Activated CD4-positive, alpha-beta T cell treated with anti-CD3 and anti-CD28 coated beads, Interleukin-2, amount 10 ng/mL, durations not matched to agents 7 days and 5 days (primary cell): ENCODE measurements at places on chromosomes 4 and X. TPM values are rescaled to one million over a fixed set of nuclear protein-coding genes. Genes with fewer than 3 reads are reported as not detected.

DNA sequence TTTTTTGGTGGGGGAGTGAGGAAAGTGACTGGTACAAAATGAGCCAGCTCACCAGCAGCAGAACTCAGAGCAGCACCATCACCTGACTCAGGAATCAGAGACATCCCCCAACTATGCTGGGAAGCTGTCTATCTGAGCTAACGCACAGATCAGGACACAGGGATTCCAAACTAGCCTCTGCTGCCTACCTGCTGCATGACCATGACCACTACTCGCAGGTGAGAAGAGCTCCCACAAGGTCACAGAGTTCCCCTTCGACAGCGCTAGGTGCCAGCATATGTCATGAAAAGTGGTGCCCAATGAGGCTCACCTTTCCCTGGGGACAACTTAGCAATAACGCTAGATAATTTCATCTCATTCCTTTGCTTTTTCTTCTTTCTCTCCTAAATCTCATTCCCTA lies 662.6 kb upstream of the CPEB2 start:
- DNase-seq: no peak
- H3K27ac ChIP-seq: no peak overlapping the region
- H3K27me3 ChIP-seq: no peaks in the 10 kb centered on the region
- no peaks in the 10 kb centered on the region for H3K36me3 ChIP-seq
- no peaks in the 10 kb centered on the region for H3K4me1 ChIP-seq
- no peak overlapping the region for H3K4me3 ChIP-seq

DNA sequence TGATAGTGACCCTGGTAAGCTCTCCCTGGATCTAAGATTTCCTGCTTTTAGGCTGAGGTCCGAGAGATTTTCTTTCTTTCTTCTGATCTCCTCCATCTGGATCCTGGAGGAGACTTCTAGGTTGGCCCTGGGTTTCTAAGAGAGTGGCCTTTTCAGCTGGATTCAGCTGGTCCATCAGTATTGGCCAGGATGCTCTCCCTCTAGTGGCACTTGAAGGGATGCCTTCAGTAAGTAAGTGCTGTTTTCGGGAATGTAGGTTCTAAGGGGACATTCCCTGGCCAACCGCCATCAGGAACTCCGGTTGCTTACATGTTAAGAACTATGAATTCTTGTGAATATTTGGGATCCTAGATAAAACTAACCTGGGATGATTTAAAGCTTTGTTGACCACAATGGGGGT lies 56.9 kb downstream of the SERTM2 start:
- H3K36me3 ChIP-seq: no peaks in the 10 kb centered on the region
- no peak for DNase-seq
- no peaks in the 10 kb centered on the region for H3K27me3 ChIP-seq
- no peak overlapping the region for H3K27ac ChIP-seq

DNA sequence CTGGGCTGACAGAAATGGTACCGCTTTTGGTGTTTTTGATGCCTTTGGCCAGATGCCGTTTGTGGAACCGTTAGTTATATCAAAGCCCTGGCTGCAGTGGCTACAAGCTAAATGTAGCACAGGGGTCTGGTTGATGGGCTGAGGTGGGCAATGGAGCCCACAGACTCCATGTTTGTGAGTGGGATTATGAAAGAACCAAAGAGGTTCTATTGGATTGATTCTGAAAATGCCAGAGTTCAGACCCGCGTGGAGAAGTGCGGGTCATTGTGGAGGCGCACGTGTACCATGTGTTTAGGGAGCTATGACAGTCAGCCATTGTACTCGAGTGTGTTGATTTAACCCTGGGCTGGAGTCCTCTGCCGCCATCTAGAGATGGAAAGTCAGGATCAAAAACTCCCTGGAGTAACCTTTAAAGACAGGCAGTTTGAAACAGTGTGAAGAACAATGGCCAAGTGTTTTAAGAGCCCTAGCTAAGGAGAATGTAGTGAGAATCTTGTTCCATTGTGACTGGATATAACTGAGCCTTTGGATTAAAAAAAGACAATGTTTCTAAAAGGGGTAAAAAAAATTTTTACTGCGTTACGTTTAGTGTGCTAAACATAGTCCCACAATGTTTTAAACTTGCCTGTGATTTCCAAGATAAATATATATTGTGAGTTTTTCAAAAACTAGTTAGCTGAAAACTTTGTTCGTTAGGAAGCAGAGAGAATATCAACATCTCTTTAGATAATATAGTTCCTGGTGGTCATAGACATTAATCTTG lies 12.7 kb downstream of the ART3 start:
- H3K27ac ChIP-seq: no peak overlapping the region
- peaks cover 5% of the 10 kb centered on the region for H3K4me1 ChIP-seq
- peak; percentile 7 for DNase-seq
- peaks cover 1% of the 10 kb centered on the region for H3K27me3 ChIP-seq

- H3K4me1 ChIP-seq: peaks cover 2% of the 10 kb centered on the region
- H3K36me3 ChIP-seq: no peaks in the 10 kb centered on the region
- H3K27me3 ChIP-seq: peaks cover 14% of the 10 kb centered on the region
- no peak for DNase-seq
- no peak overlapping the region for H3K4me3 ChIP-seq
- no peak overlapping the region for H3K27ac ChIP-seq
These were observed 58.9 kb downstream of the PLAC1 start for GRCh38 chrX:134599184-134599914.

GRCh38 chr4:13928214-13928613 lies 300.7 kb upstream of the BOD1L1 start:
- no peaks in the 10 kb centered on the region for H3K27me3 ChIP-seq
- H3K27ac ChIP-seq: no peak overlapping the region
- DNase-seq: no peak
- H3K36me3 ChIP-seq: no peaks in the 10 kb centered on the region
- no peaks in the 10 kb centered on the region for H3K4me1 ChIP-seq
- H3K4me3 ChIP-seq: no peak overlapping the region

DNA sequence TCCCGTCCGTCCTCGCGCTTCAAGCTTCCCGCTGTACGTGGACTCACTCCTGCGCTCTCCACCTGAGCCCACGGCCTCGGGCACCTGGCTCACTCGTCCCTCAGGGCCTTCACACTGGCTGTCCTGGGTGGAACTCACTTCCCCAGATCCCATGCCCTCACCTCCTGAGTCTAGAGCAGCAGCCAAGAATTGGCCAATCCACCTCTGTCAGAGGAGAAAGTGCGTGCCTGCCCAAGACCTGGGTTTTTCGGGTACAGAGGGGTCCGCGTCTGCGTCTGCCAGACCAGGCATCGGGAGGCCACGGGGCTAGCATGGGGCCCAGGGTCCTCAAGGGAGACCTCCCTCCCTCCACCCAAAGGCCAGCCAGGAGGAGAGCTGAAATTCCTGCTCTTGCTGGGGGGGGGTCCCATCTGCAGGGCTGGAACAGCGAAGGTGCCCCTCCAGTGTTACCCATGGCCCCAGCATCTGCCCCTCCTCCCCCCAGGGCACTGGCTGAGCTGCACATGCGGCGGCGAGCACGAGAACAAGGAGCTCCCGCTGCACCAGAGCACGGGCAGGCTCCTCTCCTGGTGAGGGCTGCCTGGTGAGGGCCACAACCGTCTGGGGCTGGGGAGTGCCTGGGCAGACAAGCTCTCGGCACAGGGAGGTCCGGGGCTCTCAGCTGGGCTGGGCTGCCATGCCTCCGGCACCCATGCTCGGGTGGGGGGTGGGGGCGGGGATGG lies 47.5 kb downstream of the FAM53A start:
- H3K4me3 ChIP-seq: no peak overlapping the region
- H3K27me3 ChIP-seq: peaks cover 2% of the 10 kb centered on the region
- DNase-seq: no peak
- no peak overlapping the region for H3K27ac ChIP-seq
- no peaks in the 10 kb centered on the region for H3K4me1 ChIP-seq
- no peaks in the 10 kb centered on the region for H3K36me3 ChIP-seq

GRCh38 chr4:132540268-132540667 lies 608.8 kb upstream of the PCDH10 start:
- H3K4me3 ChIP-seq: no peak overlapping the region
- H3K27me3 ChIP-seq: no peaks in the 10 kb centered on the region
- DNase-seq: no peak
- H3K36me3 ChIP-seq: no peaks in the 10 kb centered on the region
- no peak overlapping the region for H3K27ac ChIP-seq

DNA sequence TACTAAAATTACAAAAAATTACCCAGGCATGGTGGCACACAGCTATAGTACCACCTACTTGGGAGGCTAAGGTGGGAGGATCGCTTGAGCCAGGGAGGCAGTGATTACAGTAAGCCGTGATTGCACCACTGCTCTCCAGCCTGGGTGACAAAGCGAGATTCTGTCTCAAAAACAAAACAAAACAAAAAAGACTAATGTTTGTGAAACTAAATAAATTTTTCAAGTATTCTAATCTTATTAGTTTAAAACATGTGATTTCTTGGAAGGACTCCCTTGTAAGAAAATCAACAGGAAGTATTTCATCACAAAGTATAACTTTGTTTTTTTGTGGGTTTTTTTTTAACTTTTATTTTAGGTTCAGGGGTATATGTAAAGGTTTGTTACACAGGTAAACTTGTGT lies 89.6 kb downstream of the EGF start:
- H3K27ac ChIP-seq: peak overlapping the region; percentile 34
- H3K4me1 ChIP-seq: peaks cover 19% of the 10 kb centered on the region
- peaks cover 6% of the 10 kb centered on the region for H3K27me3 ChIP-seq
- H3K4me3 ChIP-seq: no peak overlapping the region

DNA sequence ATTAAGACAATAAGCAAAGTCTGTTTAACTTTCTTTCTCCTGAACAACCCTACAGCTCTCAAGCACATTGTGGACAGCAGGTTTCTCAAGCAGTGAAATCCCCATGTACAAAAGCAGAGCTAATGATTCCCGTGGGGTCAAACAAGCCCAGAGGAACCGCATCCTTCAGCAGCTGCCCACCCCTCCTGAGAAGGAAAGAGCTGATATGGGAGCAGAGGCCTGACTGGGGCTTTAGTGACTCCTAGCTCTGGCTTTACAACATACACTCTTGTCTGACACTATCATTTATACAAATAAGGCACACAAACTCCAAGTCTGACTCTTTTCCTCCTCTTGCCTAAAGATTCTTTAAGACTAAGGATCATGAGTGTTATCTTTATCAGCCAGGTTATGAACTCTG lies 32.8 kb downstream of the HDAC8 start:
- H3K4me1 ChIP-seq: peaks cover 2% of the 10 kb centered on the region
- no peak overlapping the region for H3K4me3 ChIP-seq
- no peak for DNase-seq
- H3K36me3 ChIP-seq: peaks cover 5% of the 10 kb centered on the region
- no peak overlapping the region for H3K27ac ChIP-seq

DNA sequence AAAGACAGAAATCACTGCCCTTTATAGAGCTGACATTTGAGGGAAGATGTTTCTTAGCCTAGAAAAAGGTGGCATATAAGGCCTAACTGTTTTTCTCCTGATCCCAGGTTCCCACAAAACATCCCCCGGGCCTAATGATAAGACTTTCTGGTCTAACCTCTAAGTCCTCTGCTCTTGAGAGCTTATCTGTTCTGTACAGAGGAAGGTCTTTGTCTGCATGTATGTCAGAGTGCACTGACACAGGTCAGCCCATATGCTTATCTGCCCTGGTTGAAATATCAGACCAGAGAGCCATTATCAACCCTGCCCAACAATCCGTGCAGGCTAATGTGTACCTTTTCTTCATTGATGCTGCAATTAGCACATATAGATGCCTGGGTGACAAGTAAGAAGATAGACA lies 76.2 kb downstream of the ARHGEF9 start:
- no peaks in the 10 kb centered on the region for H3K4me1 ChIP-seq
- H3K36me3 ChIP-seq: peaks cover 27% of the 10 kb centered on the region
- no peak for DNase-seq
- H3K27ac ChIP-seq: no peak overlapping the region

DNA sequence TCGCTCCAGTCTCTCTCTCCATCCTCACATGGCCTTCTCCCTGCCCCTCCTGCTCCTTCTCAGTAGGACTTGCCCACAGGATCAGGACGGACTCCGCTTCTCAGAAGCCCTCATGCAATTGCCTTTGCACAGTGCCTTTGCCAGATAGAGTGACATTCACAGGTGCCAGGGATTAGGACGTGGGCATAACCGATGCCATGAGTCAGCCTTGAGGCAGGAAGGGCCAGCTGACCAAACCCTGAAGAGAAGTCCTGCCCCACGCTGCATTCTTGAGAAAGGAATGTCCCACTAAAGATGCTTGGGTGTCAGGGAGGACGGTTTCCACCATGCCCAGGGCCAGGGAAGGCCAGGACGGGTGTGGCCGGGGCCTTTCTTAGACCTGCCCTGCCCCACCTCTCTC lies 6.6 kb upstream of the GRPEL1 start:
- H3K27ac ChIP-seq: no peak overlapping the region
- DNase-seq: no peak
- H3K36me3 ChIP-seq: no peaks in the 10 kb centered on the region
- H3K27me3 ChIP-seq: peaks cover 13% of the 10 kb centered on the region
- H3K4me3 ChIP-seq: no peak overlapping the region

GRCh38 chr4:90875791-90876190 lies 748.6 kb downstream of the CCSER1 start:
- no peaks in the 10 kb centered on the region for H3K27me3 ChIP-seq
- no peaks in the 10 kb centered on the region for H3K4me1 ChIP-seq
- no peak for DNase-seq
- no peak overlapping the region for H3K4me3 ChIP-seq
- H3K27ac ChIP-seq: no peak overlapping the region

- no peak overlapping the region for H3K27ac ChIP-seq
- H3K27me3 ChIP-seq: peaks cover 2% of the 10 kb centered on the region
- H3K36me3 ChIP-seq: no peaks in the 10 kb centered on the region
- H3K4me3 ChIP-seq: no peak overlapping the region
- no peak for DNase-seq
These were observed 253.6 kb upstream of the DIPK2B start for GRCh38 chrX:45454290-45454689.

DNA sequence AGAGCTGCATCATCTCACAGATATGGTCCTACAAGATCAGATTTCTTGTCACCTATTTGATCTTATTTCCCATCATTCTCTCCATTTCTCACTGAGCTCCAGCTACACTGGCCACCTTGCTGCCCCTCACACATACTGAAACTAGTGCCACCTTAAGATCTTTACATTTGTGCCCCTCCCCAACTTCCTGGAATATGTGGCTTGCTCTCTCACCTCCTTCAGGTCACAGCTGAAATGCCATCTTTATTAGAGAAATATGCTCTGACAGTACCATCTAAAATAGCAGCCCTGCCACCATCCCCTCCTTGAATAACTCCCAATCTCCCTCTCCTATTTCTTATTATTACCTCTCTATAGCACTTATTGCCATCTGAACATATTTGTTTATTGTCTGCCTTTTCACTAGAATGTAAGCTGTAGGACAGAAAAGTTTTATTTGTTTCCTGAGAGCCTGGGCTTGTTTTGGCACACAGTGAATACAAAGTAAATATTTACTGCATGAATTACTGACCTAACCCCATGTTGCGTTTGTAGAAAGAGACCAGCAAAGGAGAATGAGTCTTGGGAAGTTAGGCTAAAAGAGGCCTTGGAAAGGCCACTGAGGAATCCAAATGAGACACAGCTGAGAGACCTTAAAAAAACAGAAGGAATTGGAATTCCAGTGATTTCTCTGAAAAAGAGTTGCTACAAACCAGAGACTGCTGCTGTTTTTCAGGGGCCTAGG lies 22.7 kb downstream of the DYNLT3 start:
- H3K27ac ChIP-seq: peak overlapping the region; percentile 72
- no peaks in the 10 kb centered on the region for H3K27me3 ChIP-seq
- no peak overlapping the region for H3K4me3 ChIP-seq
- no peak for DNase-seq

- peaks cover 2% of the 10 kb centered on the region for H3K36me3 ChIP-seq
- H3K4me1 ChIP-seq: peaks cover 12% of the 10 kb centered on the region
- no peak overlapping the region for H3K27ac ChIP-seq
- H3K27me3 ChIP-seq: no peaks in the 10 kb centered on the region
These were observed 39.4 kb upstream of the NDP start for GRCh38 chrX:44012484-44013096.

The CYP2U1 gene
- 3.6 TPM for total RNA-seq

The FDCSP gene
- total RNA-seq: not detected

The PROM1 gene
- not detected for total RNA-seq

The ZNF330 gene
- 39.5 TPM for total RNA-seq

The MAGEA2B gene
- not detected for total RNA-seq
